ENCODE measurements at places on chromosomes 3 and 15. TPM values are rescaled to one million over a fixed set of nuclear protein-coding genes. Genes with fewer than 3 reads are reported as not detected.

The RHOV gene
- 0.30 TPM for polyA plus RNA-seq

DNA sequence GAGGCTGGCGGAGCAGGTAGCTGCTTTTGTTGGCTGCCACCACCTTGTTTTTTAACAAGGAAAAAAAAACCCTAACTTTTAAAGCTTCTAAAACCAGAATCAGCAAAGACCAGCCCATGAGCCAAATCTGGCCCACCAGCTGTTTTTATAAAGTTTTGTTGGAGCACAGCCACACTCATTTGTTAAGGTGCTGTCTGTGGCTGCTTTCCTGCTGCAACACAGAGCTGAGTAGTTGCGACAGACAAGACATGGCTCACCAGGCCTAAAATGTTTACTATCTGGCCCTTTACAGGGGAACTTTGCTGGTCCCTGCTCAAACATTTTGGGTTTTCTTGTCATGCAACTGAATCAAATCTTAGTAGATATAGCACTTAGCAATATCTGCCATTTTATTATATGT lies 18.9 kb downstream of the EFCAB12 start:
- DNase-seq: no peak

- no peak for DNase-seq
These were observed 7.3 kb downstream of the TPM1 start for GRCh38 chr15:63049783-63050371.

- DNase-seq: peak; percentile 75
These were observed at the start of gene ST8SIA2 for GRCh38 chr15:92393071-92393979. Gene ST8SIA2, plus strand, starts transcription at chr15:92393881. Its CDS starts 184 bp downstream, at chr15:92394065.

- no peak for DNase-seq
These were observed 580.4 kb downstream of the VGLL3 start for GRCh38 chr3:86410587-86410986.

The SLC38A3 gene
- 3.3 TPM for polyA plus RNA-seq

GRCh38 chr3:171526869-171527268 lies 66.7 kb upstream of the TNIK start:
- no peak for DNase-seq

- no peak for DNase-seq
These were observed 94.1 kb upstream of the ATP2B2 start for GRCh38 chr3:10599444-10599843.

GRCh38 chr15:62249501-62249900 lies 84.4 kb upstream of the C2CD4B start:
- no peak for DNase-seq

The TERC gene
- not detected for polyA plus RNA-seq

- no peak for DNase-seq
These were observed 732 bp upstream of the CRTC3 start for GRCh38 chr15:90529011-90529370.

The GRIP2 gene
- 30.7 TPM for polyA plus RNA-seq

The NR1D2 gene
- polyA plus RNA-seq: 23.6 TPM

GRCh38 chr3:43909149-43909548 lies 218.4 kb downstream of the ABHD5 start:
- DNase-seq: no peak

GRCh38 chr15:59340325-59340724 lies 32.3 kb downstream of the MYO1E start:
- no peak for DNase-seq

The PPARG gene
- polyA plus RNA-seq: 10.7 TPM

DNA sequence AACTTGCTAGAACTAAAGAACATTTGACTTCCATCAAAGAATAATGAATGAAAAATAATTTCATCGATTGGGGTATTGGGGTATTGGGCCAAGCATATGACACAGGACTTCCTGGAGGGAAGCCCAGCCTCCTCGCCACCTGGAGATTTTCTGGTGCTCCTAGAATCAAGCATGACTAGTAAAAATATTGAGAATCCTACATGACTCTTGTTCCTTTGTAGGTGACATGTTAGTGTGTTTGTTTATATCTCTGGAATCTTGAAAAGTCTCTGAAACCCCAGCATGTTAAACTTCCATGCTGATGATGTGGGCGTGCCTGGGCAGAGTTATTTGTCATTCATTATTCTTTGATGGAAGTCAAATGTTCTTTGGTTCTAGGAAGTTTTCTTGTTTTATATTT lies 90.1 kb upstream of the EPHB3 start:
- DNase-seq: no peak

DNA sequence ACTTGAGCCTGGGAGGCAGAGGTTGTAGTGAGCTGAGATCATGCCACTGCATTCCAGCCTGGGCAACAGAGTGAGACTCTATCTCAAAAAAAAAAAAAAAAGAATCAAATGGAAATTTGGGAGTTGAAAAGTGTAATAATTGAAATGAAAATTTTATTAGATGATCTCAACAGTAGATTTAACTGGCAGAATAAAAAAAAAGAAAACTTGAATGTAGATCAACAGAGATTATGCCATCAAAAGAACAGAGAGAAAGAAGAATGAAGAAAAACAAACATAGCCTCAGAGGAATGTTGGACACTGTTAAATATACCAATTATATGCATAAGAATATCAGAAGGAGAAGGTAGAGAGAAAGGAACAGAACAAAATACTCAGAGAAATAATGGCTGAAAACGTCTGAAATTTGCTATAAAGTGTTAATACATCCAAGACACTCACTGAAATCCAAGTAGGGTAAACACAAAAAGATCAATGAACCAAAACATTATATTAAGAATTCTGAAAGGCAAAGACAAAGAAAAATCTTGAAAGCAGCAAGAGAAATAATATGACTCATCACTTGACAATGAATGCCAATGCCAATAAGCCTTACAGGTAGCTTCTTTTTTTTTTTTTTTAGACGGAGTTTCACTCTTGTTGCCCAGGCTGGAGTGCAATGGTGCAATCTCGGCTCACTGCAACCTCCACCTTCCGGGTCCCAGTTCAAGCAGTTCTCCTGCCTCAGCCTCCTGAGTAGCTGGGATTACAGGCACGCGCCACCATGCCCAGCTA lies 14.6 kb upstream of the ELP6 start:
- no peak for DNase-seq

The CXCR6 gene
- 0.45 TPM for polyA plus RNA-seq

The CCR3 gene
- polyA plus RNA-seq: not detected

GRCh38 chr15:69014454-69014853 lies at the start of gene NOX5:
Gene NOX5, plus strand, starts transcription at chr15:69014695. Its CDS starts 41 bp downstream, at chr15:69014736.
- no peak for DNase-seq

The CASR gene
- polyA plus RNA-seq: not detected

DNA sequence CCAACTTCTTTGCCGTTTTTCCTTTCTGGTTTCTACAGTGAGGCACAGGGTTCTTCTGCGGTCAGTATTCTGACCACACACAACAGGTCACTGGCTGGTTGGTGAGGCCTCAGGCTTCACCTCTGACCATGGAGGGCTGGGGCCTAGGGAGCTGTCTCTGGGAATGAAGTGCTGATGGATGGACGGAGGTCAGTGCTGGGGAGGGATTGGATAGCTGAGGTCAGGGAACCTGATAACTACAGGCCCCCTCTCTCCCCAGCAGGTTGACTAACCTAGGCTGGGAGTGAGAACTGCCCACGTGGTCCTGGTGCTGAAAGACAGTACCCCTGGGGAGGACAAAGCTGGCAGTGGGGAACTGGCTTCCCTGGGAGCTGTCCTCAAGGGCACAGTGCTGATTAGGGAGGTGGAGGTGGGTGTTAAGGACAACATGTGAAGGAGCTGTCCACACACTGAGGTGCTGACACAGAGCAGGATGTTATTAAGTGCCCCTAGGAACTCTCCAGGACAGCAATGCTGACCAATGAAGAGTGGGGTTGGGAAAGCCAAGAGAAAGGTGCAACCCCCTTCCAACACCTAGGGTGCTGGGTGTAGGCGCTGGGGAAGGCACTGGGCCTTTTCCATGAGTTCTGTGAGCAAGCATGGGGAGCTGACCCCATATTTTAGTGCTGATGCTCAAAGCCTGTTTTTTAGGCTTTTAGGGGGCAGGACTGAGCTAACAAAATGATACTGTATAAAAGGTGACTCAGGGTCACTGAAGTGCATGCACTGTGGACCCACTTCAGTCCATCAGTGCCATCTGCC lies 45.2 kb downstream of the ATP2B2 start:
- peak; percentile 35 for DNase-seq

The SLC9A9 gene
- polyA plus RNA-seq: 14.0 TPM

- no peak for DNase-seq
These were observed 94.5 kb downstream of the ABI3BP start for GRCh38 chr3:100898681-100899080.

- peak; percentile 76 for DNase-seq
These were observed 31.4 kb downstream of the NPTN start for GRCh38 chr15:73601451-73602445.

The ITIH3 gene
- polyA plus RNA-seq: 1.1 TPM

DNA sequence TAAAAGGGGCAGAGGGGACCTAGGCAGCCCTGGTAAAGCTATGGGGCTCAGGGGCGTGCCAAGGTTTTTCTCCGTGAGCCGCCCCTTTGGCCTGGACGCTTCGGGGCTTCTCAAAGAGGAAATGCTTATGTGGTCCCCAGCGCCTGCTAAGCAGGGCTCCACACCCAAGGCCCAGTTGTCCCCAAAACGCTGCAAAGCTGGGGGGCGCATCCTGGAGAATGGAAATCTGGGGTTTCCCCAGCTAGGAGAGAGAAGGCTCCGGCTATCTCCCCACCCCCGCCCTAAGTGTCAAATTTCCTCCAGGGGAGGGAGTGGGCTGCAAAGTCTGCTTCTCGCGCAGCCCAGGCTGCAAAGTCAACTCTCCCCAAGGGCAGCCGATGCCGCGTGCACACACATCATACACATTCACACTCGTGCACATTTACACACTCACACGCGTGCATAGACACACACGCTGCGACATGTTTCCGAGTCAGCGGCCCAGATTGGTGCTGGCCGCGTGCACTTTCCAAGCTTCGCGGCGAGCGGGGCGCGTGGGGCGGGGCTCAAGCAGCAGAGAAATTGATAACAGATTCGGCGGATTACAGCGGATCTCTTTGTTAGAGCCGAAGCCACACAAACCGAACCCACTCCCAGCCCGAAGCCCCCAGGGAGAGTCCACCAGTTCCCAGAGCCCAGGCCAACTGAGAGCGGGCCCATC lies 4.5 kb downstream of the WNT5A start:
- peak; percentile 73 for DNase-seq

- DNase-seq: no peak
These were observed 13.5 kb downstream of the IQGAP1 start for GRCh38 chr15:90401495-90401894.

GRCh38 chr3:58495101-58495500 lies 3.2 kb downstream of the KCTD6 start:
- no peak for DNase-seq

The CNTN3 gene
- 7.2 TPM for polyA plus RNA-seq

Measured in hindlimb muscle (tissue), 1 donor.